Fibroblast of pulmonary artery (primary cell): ENCODE measurements at places on chromosomes 7 and 10.

- no peak for DNase-seq
These were observed 1050.5 kb upstream of the AUTS2 start for GRCh38 chr7:68547799-68548198.

- DNase-seq = no peak
These were observed 34.2 kb upstream of the EPC1 start for GRCh38 chr10:32381165-32381564.

- no peak for DNase-seq
These were observed 147.5 kb upstream of the RSU1 start for GRCh38 chr10:16964576-16965343.

- DNase-seq = peak; percentile 14
These were observed 206.5 kb upstream of the CNTNAP2 start for GRCh38 chr7:145909991-145910513.

DNA sequence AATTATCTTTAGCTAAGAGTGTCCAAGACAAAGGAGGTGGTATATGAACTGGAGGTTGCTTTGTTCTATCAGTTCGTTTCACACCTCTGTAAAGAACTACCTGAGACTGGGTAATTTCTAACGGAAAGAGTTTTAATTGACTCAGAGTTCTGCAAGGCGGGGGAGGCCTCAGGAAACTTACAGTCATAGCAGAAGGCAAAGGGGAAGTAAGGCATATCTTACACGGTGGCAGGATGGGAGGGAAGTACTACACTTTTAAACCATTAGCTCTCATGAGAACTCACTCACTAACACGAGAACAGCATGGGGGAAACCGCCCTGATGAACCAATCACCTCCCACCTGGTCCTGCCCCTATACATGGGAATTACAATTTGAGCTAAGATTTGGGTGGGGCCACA is 1202.3 kb upstream of the LRRTM3 start:
- no peak for DNase-seq

DNA sequence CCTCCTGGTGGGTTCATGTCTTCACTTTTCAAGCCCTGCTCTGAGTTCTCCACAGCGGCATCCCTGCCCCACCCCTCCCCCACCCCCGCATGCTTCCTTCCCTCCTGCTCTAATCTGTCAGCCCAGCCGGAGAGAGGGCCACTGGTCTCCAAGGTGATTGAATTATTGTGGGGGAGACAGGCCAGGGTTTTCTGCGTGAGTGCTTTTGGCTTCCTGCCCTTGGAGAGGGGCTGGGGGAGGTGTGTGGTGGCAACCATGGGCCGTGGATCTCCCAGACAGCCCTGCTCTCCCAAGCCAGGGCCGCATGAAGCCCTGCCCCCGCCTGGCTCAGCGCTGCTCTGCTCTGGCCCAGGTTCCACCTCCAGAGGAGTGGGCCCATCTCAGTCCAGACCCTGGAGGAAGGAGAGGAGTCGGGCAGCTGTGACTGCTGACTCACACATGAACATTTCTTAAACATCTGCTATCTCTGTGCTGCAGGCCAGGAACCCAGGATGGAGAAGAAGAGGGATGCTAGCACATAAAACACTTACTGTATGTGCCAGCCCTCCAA is 109.9 kb downstream of the ZMIZ1 start:
- DNase-seq = peak; percentile 91

- DNase-seq = no peak
These were observed 1063.5 kb upstream of the LRRN3 start for GRCh38 chr7:110027385-110027784.

DNA sequence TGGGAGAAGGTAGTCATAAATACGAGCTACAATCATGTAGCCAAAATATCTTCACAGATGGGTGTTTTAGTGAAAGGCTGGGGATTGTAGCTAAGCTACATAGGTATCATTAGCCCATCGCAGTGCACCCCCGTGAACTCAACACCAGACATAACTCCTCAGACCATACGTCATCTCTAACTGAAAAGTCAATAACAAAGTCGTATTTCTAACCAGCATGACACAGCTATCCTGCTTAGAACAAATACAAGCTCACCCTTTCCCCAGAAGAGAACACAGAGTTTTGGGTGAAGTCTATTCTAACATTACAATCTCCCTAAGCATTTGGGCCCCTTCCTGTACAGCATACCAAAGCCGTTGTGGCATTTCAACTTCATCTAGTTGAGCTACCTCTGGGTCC is 636.6 kb upstream of the DPP6 start:
- DNase-seq = no peak

GRCh38 chr7:110889335-110889734 is 201.6 kb upstream of the LRRN3 start:
- no peak for DNase-seq

- DNase-seq = no peak
These were observed 19.8 kb downstream of the TSPAN14 start for GRCh38 chr10:80473692-80474596.

DNA sequence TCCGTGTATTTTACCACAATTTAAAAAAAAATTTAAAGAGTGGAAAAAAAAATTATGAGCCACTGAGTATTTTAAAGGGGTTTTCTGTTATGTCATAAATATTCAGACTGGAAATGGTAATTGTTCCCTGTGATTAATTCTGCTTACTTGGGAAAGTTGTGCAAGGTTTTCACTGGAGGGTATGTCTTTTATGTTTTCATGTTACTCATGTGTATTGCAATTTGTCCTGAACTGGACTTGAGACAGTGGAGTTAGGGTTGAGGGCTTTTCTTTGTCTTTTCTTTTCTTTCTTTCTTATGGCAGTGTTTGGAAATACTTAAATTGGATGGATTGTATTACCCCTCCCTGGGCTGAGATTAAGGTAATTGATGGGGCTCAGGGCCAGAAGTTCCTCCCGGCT is 257.7 kb downstream of the BAMBI start:
- no peak for DNase-seq

- no peak for DNase-seq
These were observed 25.6 kb upstream of the CACNA2D1 start for GRCh38 chr7:82469207-82469606.

- no peak for DNase-seq
These were observed 45.0 kb downstream of the ZCCHC24 start for GRCh38 chr10:79400146-79401004.

DNA sequence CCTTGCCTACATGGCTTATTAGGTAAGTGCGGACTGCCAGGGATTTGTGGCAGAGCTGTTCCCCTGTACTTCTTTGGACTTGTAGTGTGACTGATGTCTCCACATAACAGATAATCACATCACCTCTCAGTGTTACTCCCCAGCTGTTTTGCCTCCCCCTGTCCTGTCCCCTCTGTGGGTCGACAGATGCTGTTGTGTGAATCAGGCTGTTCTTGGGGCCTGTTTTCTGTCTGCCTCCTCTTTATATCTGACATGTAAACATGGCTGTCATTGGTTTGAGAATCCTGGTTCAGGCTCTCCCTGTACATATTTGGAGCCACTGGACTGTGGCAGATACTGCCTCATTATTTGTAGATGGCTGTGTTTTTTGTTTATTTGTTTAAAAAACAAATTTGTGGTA is 22.7 kb downstream of the CCNY start:
- no peak for DNase-seq

DNA sequence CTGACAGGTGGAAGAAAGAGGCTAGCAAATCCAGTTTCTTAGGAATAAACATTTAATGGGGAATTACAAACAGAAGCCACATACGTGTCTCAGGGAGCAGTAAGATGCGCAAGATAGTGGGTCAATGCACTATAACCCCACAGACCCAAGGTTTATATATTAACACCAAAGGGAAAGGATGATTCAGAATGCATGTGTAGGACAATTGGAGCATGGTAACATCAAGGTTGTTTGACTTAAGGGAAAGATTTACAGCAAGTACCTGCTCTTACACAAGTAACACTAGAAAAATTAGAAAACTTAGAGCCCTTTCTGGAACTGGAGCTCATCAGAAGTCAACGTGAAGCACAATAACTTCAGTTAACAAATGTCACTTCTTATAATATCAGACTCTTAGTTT is 161.1 kb upstream of the ZWINT start:
- DNase-seq = no peak

DNA sequence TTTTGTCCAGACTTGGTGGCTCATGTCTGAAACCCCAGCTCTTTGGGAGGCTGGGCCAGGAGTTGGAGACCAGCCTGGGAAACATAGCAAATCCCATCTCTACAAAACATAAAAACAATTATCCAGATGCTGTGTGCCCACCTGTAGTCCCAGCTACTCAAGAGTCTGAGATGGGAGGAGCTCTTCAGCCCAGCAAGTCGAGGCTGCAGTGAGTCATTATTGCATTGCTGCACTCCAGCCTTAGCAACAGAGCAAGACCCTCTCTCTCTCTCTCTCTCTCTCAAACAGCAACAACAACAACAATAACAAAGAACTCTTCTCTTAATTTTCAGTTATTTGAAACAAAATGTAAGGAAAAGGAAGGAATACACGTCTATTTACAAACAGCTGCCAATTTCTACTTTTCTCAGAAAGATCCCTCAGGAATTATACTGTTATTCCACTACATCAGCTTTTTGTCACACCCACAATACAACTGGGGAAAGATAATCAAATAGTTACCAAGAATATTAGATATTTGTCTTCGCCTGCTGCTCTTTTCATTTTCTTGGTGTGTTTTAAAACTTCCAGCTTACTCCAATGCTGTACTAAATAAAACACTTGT is 5.1 kb upstream of the TSPAN12 start:
- no peak for DNase-seq

- no peak for DNase-seq
These were observed 160.6 kb downstream of the LCOR start for GRCh38 chr10:96992721-96993120.

DNA sequence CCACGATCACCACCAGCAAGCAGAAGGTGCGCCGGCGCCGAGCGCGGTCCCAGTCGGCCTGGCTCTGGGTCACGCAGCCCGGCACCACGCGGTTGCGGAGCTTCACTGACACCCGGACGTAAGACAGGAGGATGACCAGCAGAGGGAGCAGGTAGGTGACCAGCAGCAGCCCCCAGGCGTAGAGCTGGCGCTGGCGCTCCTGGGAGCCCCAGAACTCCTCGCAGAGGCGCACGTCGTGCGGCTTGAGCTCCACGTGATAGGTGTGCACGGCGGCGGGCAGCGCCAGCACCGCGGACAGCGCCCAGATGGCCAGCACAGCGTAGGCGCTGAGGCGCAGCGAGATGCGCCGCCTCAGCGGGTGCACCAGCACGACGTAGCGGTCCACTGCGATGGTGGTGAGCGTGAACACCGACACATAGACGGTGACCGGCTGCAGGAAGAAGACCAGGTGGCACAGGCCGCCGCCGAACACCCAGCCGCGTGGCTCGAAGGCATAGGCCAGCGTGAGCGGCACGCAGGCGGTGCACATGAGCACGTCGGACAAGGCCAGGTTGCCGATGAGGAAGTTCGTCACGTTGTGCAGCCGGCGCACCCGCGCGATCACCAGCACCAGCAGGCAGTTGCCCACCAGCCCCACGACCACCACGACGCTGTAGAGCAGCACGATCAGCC is 920 bp downstream of the PRLHR start:
- peak; percentile 57 for DNase-seq

DNA sequence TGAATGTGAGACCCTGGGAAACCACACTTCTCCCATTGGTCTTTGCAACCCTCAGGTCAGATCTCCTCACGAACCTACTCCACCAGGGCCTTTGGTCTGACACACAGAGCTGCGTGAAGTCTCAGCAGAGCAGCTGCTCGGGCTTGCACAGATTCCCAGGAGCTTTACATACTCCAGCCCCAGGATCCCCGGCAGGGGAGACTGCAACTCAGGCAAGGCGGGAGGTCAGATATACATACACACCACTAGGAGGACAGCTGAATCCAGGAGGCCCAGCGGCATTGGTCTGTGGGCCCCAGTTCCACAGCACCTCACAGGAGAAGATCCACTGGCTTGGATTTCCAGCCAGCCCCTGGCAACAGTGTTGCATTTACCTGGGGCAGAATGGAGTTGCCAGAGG is 239.2 kb downstream of the GPAM start:
- no peak for DNase-seq

- no peak for DNase-seq
These were observed 8.3 kb downstream of the EN2 start for GRCh38 chr7:155466142-155466813.

- no peak for DNase-seq
These were observed 23.0 kb downstream of the SGCE start for GRCh38 chr7:94633014-94633341.

DNA sequence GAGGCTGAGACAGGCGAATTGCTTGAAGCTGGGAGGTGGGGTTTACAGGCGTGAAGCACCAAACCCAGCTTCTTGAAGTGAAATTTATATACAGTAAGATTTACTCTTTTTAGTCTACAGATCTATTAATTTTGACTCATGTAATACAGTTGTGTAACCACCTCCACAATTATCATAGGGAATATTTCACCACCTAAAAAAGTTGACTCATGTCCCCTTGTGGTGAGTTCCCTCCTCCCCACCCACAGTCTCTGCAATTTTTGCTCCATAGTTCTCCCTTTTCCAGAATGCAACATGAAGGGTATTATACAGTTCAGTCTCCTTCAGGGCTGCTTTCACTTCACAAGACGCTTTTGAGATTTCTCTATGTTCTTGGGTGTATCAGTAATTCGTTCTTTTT is 156.8 kb downstream of the FAM107B start:
- DNase-seq = peak; percentile 50

DNA sequence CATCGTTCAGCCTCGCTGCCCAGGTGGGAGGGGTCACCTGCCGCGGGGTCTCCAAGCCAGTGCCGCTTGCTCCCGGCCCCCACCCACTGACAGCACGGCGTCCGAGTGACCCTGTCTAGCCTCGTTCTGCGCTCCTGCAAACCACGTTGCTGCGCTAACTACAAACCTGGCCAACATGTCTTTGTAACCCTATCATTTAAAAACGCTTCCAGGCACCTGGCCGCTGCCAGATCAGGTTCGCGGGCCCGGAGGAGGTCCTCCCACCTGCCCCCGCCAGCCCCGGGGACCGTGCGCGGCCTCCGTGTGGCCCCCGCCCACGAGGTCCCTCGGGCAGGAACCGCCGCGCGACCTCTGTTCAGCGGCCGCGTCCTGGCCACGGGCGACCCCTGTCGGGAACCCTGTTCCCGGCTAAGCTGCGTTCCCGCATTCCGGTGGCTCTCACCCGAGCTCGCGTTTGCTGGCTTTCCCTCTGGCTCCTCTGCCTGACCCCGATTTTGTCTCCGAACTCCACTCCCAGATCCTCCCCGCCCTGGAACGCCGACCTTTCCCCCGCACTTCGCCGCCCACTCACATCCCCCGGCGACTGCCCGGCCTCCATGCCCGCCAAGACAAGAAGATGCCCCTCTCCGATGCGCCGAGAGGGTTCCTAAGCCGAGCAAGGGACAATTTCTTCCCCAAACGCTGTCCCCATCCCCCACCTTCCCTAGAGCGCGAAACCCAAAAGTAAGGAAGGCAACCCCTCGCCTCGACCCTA is 2.4 kb downstream of the SFMBT2 start:
- DNase-seq = peak; percentile 42

GRCh38 chr7:42035210-42035609 is 201.8 kb downstream of the GLI3 start:
- peak; percentile 33 for DNase-seq

- DNase-seq = no peak
These were observed 556.8 kb upstream of the GALNT17 start for GRCh38 chr7:70574970-70575799.

- no peak for DNase-seq
These were observed 7.6 kb downstream of the GPNMB start for GRCh38 chr7:23254051-23254681.

GRCh38 chr7:43123457-43123856 is 11.0 kb downstream of the HECW1 start:
- no peak for DNase-seq

- DNase-seq = peak; percentile 83
These were observed 103.7 kb downstream of the RNF216 start for GRCh38 chr7:5677538-5678294.

- DNase-seq = no peak
These were observed 642.1 kb downstream of the LRMDA start for GRCh38 chr10:76073524-76073923.
